ENCODE measurements at places on chromosomes 16 and 17. TPM values are rescaled to one million over a fixed set of nuclear protein-coding genes. Genes with fewer than 3 reads are reported as not detected.

CNTROB gene
- total RNA-seq, result 27.2 TPM

ARHGAP44 gene
- total RNA-seq, result 0.13 TPM

E4F1 gene
- total RNA-seq, result 41.5 TPM

CHTF8 gene
- total RNA-seq, result 58.0 TPM

TNP2 gene
- total RNA-seq, result not detected

AATK gene
- total RNA-seq, result 1.6 TPM

GCGR gene
- not detected for total RNA-seq

SLFN13 gene
- 2.4 TPM for total RNA-seq

DNA sequence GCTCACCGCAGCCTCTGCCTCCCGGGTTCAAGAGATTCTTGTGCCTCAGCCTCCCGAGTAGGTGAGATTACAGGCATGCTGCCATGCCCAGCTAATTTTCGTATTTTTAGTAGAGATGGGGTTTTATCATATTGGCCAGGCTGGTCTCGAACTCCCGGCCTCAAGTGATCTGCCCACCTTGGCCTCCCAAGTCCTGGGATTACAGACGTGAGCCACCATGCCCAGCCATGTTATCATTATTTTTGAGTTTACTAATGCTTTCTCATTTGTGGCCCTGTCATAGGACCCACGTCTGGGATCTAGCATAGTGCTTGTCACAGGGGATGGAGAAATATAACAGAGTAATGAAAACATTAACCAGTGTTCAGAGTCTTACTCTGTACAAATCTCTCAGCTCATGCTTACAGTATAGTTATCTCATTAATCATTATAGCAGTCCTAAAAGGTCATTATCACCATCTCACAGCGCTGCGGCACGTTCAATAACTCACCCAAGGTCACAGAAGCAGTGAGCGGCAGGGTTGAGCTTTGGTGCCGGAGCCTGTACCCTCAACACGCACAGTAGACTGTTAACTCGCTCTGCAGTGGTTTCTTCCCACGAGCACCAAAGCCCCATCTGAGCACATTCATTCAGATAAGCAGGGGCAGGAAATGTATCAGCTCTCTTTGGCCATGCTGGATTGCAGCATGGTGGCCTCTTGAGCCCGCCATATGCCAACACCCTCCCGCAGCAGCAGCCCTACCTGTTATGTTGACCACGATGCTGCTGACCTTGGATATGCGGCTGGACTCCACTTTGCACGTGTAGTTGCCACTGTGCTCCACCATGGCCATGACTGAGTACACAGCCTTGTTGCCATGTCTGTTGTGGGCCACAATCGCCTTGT lies 21.4 kb downstream of the PECAM1 start:
- DNase-seq, result no peak

- no peak for DNase-seq
Observed at GRCh38 chr17:1475321-1475854, 17.1 kb downstream of the MYO1C start.

GRCh38 chr16:69727916-69728270 lies 1.5 kb upstream of the NQO1 start:
- DNase-seq, result no peak

- DNase-seq, result peak; percentile 16
Observed at GRCh38 chr16:54649876-54650275, 280.8 kb upstream of the IRX5 start.

- peak; percentile 63 for DNase-seq
Observed at GRCh38 chr17:17648762-17649161, 32.5 kb upstream of the RAI1 start.

GRCh38 chr17:4900231-4901107 lies 1.1 kb downstream of the C17orf107 start:
- no peak for DNase-seq

DNA sequence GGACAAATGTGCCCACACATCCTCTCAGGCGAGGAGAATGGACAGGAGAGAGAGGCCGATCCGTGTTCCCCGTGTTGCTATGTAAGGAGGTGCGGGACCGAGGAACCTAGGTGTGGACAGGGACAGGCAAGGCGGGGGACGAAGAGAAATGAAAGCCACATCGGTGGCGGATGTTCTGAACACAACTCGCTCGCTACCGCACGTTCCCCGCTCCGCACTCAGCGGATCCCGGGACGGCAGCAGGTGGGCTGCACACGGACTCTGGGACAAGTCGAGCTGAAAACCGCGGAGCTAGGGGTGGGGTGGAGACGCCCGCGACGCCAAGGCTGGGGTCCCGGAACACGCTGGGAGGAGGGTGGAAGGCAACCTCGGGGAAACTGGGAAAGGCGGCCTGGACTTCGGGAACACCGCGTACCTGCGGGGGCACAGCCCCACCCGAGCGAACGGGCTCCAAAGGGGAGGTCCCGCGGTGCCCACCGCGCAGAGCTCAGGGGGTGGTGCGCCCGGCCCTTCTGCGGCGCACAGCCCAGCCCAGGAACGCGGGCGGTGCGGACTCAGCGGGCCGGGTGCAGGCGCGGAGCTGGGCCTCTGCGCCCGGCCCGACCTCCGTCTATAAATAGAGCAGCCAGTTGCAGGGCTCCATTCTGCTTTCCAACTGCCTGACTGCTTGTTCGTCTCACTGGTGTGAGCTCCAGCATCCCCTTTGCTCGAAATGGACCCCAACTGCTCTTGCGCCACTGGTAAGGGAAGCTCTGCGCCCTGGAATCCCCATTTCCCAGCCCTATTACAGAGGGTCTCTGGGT lies at the start of gene MT1E:
TSS of gene MT1E (plus strand) at position 642 of the 803 bp plus-strand sequence. CDS start at position 713, 71 bp downstream.
- DNase-seq, result peak; percentile 97

DNA sequence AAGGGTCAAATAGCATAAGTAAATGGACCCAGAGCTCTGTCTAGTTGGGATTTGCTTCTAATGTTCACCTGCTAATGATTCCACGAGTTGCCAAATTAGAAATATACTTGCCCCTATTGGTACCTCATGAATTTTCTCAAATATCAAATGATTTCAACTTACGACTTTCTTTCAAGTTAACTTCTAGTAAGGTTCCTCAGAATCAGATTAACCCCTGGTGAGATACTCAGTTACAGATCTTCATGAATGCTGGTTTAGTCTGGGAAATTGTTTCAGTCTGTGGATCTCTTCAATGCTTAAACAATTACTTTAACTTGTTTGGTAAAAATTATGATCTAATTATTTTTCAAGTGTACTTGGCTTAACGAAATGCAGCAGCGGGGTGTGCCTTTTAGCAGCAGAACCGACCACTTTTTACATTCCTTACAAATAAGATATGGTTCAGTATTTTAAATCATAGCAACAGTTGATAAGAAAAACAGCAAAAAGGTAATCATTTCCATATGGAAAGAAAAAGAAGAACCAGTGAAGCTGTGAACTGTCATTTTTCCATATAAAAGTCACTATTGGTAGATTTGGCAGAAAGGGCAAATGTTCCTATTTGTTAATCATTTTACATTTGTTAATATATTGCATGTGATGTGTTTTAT lies 34.5 kb downstream of the TUBD1 start:
- peak; percentile 27 for DNase-seq

- DNase-seq, result no peak
Observed at GRCh38 chr17:36661688-36662087, 60.3 kb downstream of the MRM1 start.

- DNase-seq, result no peak
Observed at GRCh38 chr17:27283060-27283459, 10.9 kb upstream of the WSB1 start.

All from GM23248 (cell line).